ENCODE measurements at places on chromosomes 2 and 18.

DNA sequence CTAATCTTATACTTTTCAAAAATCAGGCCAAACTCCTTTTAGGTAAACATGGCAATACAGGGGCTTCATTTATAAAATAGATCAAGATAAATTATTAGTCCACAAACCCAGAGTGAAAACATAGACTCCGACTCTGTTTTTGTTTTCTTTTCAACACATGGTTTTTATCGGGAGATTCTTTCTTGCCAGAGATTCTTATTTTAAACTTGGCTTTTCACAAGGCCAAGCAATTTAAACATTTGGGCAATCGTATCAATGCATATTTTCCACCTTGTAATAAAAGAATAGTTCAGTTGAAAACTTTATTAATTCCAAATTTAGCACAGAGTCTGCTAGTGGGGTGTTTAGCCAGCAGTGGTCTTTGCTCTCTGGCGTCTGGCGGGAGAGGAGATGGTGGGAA lies 71.9 kb downstream of the SOX11 start:
- no peak for DNase-seq

GRCh38 chr2:192749611-192750200 lies 555.0 kb upstream of the TMEFF2 start:
- no peak for DNase-seq

DNA sequence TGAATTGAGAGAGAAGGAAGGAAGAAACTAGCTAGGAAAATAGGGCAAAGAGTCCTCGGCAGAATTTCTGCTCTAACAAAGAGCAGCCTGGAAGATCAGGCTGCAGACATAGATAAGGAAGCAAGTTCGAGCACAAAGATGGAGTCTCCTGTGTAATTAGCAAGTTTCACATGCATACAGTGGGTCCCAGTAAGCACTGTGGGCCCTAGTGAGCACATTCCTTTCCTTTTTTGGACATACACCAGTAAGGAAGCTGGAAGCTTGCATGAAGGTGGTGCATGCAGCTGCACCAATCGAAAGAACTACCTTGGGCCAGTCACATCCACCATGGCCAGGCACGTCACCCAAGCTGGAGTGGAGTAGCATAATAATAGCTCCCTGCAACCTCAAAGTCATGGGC lies 109.7 kb downstream of the NOL4 start:
- DNase-seq, result no peak

- no peak for DNase-seq
These were observed 473.1 kb downstream of the PTH2R start for GRCh38 chr2:208879666-208880065.

DNA sequence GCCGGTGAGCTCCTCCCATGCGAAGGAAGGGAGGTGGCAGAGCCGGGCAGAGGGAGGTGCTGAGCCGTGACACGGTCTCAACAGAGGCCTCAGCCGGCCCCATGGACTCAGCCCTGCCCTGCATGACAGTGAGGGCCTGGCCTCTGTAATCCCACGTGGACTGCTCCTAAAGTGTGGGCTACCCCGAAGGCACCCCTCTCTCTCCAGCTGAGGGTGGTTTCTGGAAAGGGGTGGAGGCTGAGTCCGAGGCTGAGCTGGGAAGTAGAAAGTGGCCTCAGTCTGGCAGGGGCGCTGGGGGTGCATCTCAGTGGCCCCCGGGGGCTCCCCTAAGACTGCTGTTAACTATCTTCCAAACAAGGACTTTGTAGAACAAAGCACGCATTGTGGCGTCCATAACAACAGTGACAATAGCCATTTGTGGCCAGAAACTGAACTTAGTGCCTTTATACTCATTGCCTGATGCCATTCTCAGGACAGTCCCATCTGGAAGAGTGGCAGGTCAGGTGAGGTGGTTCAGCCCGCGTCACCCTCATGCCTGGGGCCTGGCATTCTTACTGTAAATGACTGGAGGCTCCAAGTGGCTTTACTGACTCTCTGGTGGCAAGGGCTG lies 192.4 kb downstream of the TWIST2 start:
- DNase-seq, result no peak

DNA sequence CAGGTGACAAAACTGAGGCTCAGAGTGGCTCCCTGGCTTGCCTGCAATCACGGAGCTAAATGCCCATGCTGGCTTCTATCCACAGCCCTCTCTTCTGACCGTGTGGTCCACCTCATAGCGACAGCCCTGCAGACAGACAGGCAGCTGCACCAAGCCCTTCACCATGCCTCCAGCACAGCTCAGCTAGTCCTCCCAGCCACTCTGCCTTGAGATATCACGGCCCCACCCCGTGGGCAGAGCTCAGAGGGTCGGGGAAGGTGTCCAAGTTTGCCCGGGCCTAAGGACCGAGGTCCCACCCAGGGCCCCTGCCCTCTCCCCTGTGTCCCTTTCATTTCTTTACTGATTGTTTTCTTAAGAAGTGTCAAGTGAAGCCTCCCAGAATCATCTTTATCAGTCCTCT lies 128.2 kb upstream of the GLI2 start:
- DNase-seq, result no peak

DNA sequence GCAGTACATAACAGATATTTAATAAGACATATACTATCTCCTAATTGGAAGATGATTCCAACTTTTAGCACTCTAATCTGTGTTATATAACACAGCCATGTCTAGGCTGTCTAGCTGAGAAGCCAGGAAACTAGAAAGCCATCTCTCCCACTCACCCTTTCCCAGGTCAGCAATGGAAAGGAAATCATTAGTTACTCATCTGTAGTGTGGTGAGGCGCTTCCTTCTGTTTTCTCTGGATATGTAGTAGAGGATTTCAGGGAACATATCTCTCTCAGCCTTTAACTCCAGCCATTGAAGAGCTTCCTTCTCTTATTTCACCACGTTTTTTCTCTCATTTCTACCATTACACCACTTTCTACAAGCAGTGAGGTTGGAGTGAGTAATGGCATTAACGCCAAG lies 19.4 kb downstream of the RBBP8 start:
- DNase-seq, result no peak

DNA sequence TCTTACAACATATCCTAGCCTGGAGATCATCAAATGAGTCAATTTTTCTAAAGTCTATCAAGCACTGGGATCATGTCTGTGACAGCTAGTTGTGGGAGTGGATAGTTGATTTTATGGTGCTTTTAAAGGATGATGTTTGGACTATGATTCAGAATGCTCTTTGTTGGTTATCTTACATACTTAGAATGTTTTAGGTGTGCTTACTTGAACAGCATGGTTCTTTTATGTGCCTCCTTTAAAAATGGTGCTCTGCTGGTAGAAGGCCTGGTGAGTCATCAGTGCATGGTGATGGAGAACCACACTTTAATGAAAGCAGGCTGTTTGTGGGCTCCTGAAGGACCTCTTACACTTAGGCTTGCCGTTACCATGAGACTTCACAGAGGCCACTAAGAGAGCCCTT lies 682.7 kb upstream of the FANCL start:
- no peak for DNase-seq

DNA sequence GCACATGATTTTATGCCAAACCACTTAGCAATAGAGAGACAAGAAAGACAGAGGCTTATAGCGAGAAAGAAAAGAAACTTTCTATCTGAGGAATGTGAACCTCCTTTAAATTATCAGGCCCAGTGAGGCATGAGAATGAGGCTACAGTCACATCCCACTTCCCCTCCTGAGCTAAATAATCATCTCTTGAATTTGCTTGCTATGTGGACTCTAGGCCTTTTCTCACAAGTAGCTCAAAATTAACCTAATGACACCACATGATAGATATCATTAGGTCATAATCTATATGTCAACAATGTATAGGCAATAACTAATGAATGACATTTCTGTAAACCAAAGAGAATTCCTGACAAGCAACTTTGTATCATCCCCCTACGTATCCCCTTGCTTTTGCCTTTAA lies 301.5 kb upstream of the MGAT5 start:
- DNase-seq, result no peak

GRCh38 chr2:12269041-12269972 lies 447.4 kb upstream of the TRIB2 start:
- DNase-seq, result no peak

GRCh38 chr2:120400551-120400950 lies 54.6 kb downstream of the INHBB start:
- DNase-seq, result no peak

DNA sequence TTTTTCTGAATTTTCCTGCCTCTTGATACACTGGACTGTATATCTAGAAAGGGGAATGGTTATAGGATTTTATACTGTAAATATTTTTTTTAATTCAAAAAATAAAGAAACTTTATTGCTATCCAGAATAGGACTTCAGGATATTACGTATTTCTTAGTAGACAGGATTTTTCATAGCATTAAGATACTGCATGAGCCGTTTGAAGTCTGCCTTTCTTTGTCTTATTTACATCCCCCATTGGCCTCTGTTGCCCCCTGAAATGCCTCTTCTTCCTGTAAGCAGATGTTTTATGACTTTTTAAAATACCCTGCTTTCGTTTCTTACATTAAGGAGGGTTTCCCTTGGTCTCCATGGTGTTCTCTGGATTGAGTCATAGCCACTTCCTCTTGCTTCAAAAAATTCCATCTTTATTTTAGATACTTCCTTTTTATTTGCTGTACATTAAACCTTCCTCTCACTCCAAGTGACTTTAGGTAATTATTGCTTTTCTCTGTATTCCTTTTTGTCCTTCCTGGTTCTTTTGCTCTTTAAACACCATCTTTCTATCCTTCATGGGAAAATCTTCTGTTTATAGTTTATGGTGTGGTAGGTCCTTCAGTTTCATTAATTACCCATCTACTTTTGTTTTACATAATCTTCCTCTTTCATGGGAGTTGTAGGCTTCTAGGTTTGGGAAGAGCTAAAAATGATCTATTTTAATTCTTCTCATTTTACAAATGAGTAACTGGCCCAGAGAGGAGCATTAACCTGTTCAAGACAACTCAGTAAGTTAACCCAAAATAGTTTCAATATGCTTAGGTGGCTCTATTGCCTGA lies 72.6 kb downstream of the ZNF532 start:
- no peak for DNase-seq

- DNase-seq, result no peak
These were observed 30.0 kb downstream of the SERPINB8 start for GRCh38 chr18:63999871-64000270.

GRCh38 chr2:128691526-128691925 lies 372.9 kb upstream of the HS6ST1 start:
- DNase-seq, result no peak

GRCh38 chr18:73261923-73262322 lies 394.1 kb upstream of the NETO1 start:
- no peak for DNase-seq

GRCh38 chr2:178589335-178589734 lies 109.1 kb downstream of the PLEKHA3 start:
- DNase-seq, result no peak

DNA sequence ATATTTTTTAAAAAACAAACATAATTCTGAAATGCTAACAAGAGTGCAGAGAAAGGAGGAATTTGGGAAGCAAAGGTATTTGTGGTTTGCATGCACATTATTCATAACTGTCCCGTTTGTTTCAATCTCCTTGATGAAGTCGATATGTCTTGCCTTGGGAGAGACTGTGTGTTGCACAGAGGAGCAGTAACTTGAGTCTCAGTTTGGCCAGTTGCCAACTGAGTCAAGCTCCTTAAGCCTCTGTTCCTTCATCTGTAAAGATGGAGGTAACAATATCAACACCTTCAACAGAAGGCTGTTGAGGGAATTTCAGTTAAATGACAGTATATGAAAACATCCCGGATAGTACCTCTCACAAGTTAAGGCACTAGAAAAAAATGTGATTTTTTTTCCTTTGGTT lies 226.2 kb downstream of the ASXL3 start:
- DNase-seq, result no peak

DNA sequence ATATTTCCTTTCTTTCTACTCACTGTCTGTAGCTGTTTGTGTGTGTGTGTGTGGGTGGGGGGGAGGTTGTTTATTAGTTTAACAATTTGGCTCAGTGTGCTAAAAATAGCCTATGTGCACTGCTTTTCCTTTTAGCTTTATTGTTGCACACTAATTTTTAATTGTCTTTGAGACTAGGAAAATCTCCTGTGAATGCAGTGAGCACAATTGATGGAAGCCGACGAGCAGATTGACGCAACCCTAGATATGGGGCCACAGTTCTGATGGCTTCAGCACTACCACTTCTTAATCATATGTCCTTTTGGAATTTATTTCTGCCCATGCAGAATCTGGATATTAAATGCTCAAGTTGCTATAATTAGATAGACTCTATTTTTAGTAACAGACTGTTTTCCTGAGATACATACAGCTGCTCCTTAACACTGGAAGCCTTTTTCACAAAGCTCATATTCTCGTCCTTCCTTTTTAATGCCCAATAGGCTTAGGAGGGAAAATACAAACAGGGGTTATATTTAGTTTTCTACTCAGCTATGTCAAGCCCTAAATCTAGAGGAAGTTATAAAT lies 109.1 kb downstream of the IRS1 start:
- DNase-seq, result no peak

DNA sequence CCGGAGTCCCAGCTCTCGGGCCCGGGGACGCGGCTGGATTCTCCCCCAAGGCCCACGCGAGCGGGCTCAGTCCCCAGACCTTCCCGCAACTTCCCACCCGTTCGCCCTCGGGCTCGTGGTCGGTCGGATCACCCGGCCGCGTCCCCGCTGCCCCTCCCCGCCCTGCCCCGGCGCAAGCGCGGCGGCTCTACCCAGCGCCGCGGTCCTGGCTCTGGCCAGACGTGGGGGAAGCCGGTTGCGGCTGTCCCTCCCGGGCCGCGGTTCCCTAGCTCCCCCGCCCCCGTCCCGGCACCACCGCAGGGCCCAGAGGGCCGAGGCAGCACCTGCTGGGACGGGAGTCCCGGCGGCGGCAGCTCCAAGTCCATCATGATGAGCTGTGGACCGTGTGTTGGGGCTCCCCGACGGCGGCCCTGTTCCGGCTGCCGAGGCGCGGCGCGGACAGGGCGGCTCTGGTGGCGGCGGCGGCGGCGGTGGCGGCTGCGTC lies 276 bp downstream of the NFE2L2 start:
- DNase-seq, result no peak

- no peak for DNase-seq
These were observed 206.1 kb downstream of the RAB3GAP1 start for GRCh38 chr2:135258193-135258592.

DNA sequence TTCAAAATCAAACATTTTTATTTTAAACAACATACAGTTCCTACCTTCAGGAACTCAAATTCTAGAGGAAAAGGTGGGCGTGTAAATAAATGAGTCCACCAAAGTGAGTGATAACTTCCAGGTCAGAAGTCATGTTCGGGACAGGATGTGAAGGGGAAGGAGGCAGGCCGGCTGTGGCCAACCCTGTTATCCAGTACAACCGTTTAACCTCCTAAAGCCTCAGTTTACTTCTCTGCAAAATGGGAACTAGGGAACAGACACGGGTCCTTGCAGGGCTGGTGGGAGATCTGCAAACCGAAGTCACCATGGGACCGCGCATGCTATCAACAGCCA lies 373 bp downstream of the EIPR1 start:
- no peak for DNase-seq

Data from effector CD4-positive, alpha-beta T cell (primary cell).